Vagina (tissue), 2 donors: ENCODE measurements at places on chromosomes 2 and 18. TPM values are rescaled to one million over a fixed set of nuclear protein-coding genes. Genes with fewer than 3 reads are reported as not detected.

Gene TYMS
- 11.3 TPM for total RNA-seq

Gene C18orf32
- 21.1 TPM for total RNA-seq

Gene HK2
- total RNA-seq = 5.4 TPM

Gene FBXO41
- total RNA-seq = 2.7 TPM

Gene DNAJC5G
- total RNA-seq = 1.5 TPM

Gene LRRTM1
- total RNA-seq = 0.98 TPM

DNA sequence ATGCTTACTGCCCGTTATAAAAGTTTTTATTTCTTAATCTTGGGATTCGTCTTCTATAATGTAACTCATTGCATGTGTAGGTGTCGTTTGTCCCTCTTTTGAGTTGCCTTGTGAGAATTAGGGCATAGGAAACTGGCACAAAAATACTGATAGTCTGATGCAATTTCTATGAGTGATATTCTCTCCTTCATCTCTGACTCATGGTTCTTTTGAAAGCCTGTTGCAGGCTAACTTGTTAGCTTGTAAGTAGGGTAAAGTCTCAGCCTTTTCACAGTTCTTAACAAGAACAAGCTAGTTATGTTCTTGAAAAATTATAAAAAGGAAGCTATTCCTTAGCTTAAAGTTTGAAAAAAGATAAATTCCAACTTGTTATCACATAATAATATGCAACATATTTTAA lies 1085.4 kb upstream of the NRXN1 start:
- H3K27ac ChIP-seq = no peak overlapping the region
- no peaks in the 10 kb centered on the region for H3K27me3 ChIP-seq
- H3K36me3 ChIP-seq = no peaks in the 10 kb centered on the region
- no peak overlapping the region for H3K4me3 ChIP-seq

- no peaks in the 10 kb centered on the region for H3K36me3 ChIP-seq
- DNase-seq = no peak
- no peak overlapping the region for H3K4me3 ChIP-seq
- H3K27ac ChIP-seq = no peak overlapping the region
Measured at GRCh38 chr2:767440-767839, 90.2 kb upstream of the TMEM18 start.
